Naive thymus-derived CD8-positive, alpha-beta T cell (primary cell): ENCODE measurements at places on chromosomes 13 and 19.

- DNase-seq = no peak
Observed at GRCh38 chr13:98158172-98158899, 15.4 kb downstream of the FARP1 start.

DNA sequence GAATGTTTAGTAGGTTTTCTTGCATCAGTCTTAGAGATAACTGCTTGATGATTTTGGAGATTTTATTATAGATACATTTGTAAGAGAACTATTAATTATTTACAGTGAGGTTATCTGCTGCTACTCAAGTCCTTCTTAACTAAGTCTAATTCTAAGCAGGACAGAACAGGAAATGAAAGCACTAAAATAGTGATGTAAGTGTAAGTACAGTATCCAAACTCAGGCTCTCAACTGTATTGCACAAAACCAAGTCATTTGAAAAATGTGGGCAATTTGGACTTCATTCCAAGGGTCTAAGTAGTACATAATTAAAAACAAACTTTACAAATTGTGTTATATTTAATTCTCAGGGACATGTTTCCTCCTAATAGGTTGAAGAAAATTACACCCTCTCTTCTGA lies 417.1 kb downstream of the ITGBL1 start:
- no peak for DNase-seq

DNA sequence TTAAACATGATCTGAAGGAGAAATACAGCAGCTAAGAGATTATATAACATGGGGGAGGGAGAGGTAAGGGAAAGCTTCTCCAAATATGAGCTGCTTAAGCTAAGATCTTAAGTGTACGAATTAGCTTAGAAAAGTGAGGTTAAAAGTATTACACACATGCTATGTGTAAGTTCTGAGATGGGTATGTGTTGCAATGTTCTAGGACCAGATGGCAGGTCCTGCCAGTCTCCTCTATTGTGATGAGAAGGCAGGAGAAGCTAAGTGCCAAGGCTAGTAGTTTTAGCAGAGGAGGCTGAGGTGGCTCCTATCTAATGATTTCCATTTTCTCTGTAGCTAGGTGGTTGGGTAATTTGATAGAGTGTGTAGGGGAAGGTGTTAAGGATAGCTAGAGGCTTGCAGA lies 57.6 kb downstream of the MICU2 start:
- DNase-seq = no peak

GRCh38 chr19:5080030-5080654 lies 111.2 kb downstream of the KDM4B start:
- DNase-seq = no peak

- DNase-seq = no peak
Observed at GRCh38 chr13:100381595-100382224, 206.9 kb downstream of the GGACT start.

DNA sequence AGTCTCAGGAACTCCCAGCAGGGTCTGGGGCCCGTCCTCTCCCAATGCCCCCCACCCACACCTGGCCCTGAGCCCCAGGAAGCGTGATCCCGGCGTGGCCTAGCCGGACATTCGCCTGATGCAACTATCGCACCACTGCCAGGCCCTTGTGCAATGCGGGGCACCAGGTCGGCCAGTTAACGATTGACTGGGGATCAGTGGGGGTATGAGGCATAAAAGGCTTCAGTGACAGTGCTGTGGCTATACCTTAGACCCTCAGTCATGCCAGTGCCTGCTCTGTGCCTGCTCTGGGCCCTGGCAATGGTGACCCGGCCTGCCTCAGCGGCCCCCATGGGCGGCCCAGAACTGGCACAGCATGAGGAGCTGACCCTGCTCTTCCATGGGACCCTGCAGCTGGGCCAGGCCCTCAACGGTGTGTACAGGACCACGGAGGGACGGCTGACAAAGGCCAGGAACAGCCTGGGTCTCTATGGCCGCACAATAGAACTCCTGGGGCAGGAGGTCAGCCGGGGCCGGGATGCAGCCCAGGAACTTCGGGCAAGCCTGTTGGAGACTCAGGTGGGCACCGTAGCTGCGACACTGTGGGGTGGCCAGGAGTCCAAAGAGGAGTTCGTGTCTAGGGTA lies at the start of gene ANGPTL8:
TSS of gene ANGPTL8 (plus strand) at position 243 of the 624 bp plus-strand sequence. CDS start at position 262, 19 bp downstream.
- no peak for DNase-seq

- DNase-seq = no peak
Observed at GRCh38 chr19:54709212-54709948, 14.9 kb upstream of the KIR3DL3 start.

DNA sequence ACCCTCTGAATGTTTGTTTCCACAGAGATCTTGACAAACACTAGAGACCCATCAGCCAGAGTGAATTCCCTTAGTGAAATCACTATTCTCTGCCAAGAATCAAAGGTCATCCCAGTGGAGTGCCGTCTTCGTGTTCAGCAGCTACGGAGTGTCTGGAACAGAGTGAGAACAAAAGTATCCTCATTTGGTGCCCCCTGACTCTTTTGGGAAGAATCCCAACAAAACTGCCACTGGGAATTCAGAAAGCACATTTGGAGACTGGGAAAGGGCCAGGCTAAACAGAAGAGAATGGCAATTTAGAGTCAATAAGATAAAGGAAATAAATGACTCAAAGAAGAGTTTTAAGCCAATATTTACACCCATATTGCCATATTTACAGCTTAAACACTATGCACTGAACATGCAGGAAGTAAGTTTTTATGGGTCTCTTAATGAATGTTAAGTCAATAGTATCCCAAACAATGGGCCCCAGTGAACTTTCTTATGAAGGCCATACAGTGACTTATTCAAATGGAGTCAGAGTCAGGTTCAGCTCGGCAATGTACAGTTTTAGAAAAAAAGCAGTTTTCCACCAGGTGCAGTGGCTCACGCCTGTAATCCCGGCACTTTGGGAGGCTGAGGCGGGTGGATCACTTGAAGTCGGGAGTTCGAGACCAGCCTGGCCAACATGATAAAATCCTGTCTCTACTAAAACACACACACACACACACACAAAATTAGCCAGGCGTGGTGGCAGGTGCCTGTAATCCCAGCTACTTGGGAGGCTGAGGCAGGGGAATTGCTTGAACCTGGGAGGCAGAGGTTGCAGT lies 392.6 kb downstream of the KLF5 start:
- no peak for DNase-seq

GRCh38 chr19:12953138-12953798 lies 3.8 kb downstream of the GADD45GIP1 start:
- no peak for DNase-seq

GRCh38 chr19:48745208-48745995 lies 1.3 kb downstream of the IZUMO1 start:
- peak; percentile 41 for DNase-seq

GRCh38 chr19:5182751-5183150 lies 157.9 kb downstream of the PTPRS start:
- no peak for DNase-seq

DNA sequence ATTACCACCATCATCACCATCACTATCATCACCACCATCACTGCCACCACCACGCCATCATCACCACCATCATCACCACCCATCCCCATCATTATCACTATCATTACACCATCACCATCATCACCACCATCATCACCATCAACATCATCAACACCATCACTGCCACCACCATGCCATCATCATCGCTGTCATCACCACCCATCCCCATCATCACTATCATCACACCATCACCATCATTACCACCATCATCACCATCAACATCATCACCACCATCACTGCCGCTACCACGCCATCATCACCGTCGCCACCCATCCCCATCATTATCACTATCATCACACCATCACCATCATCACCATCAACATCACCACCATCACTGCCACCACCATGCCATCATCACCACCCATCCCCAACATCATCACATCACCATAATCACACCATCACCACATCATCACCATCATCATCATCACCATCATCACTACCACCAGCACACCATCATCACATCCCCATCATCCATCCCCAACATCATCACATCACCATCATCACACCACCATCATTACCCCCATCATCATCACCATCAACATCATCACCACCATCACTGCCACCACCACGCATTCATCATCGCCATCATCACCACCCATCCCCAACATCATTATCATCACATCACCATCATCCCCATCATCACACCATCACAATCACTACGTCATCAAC lies 61.7 kb downstream of the TUBGCP3 start:
- no peak for DNase-seq

DNA sequence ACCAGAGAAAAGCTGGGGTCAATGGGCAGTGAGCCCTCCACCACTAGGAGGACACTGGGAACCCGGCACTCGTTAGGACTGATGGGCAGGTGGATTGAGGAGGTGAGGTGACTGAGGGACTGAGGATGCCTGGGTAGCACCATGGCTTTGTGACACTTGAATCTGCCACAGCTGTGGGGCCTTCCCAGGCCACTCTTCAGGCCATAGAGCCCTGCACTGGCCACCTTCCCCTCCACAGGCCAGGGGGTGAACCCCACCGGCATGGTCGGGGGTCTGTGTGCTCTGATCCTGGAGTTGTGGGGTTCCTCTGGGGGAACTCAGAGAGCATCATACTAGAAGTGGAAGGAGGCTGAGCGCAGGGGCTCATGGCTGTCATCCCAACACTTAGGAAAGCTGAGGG lies 423.5 kb downstream of the ZNF536 start:
- DNase-seq = no peak

GRCh38 chr13:67554286-67554685 lies 324.1 kb upstream of the PCDH9 start:
- no peak for DNase-seq

DNA sequence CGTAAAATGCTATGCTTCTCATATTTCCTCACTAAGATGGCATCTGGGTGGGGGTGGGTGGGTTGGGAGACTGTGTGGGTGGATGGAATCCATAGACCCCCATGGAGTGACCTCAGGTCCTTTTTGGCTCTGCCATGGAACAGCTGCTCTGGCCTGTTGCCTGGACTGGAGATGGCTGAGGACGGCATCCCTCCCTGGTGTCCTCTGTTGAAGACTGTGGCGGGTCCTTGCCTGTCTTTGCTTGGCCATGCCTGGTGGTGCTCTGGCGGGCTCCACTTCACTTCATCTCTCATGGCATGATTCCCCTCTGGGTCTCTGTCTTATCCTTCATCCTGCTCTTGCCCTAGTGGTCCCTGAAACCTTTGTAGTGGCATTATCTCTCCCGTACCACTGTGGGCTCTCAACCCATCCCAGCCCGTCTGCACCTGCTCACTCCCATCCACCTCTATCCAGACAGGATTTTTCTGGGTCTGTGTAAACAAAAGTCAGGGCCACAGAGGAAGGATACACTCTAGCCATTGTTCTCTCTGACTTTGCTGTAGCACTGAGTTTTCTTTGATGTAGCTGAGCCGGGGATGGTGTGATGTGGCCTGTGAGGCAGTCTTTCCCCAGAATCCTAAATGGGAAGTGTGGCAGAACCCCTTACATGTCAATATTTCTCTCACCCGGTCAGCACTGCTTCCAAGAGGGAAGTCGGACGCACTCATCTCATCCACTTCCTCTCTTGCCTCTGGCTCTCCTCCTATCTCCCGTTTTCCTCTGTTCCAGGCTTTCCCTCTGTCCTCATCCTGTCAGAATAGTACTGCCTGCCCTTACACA lies 36.1 kb downstream of the WDFY2 start:
- no peak for DNase-seq

- no peak for DNase-seq
Observed at GRCh38 chr13:33108620-33109019, 92.4 kb downstream of the KL start.

GRCh38 chr13:63299866-63300394 lies 1884.3 kb upstream of the PCDH20 start:
- no peak for DNase-seq

- no peak for DNase-seq
Observed at GRCh38 chr19:45529420-45529785, 22.1 kb downstream of the VASP start.

DNA sequence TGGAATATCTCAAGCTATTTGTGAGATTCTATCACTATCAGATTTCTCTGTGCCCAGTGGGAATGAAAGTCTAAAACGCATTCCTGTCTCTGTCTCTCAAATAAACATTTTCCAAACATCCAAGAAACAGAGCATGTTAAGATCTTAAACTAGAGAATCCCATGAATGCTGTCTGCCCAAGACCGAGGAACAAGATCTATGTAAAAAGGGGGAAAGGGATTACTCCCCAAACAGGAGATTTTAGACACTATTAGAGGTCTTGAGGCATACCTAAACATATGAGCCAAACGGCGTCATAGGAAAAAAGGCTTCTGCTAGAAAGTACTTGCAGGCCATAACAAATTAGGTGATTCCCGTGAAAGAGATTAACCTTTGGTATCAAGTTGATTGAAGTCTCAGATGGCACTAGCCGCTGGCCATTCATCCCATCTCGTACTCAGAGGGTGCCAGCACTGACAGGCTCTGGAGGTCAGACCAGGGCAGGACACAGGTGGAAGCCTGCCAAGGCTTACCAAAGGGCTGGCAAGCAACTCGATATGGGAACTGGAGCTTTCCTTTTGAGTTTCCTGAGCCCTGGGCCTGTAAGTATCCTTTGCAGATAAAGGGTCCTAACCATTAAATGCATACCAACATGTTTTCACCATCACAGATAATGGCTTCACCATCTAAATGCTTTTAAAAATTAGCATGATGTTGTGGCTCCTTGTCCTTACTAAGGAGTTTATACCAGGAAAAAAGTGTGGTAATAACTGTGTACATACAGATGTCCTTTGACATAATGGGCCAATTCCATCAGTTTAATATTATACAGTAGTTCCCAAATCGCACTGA lies 225.2 kb downstream of the FOXO1 start:
- no peak for DNase-seq

- no peak for DNase-seq
Observed at GRCh38 chr13:59274958-59275727, 888.6 kb downstream of the DIAPH3 start.

DNA sequence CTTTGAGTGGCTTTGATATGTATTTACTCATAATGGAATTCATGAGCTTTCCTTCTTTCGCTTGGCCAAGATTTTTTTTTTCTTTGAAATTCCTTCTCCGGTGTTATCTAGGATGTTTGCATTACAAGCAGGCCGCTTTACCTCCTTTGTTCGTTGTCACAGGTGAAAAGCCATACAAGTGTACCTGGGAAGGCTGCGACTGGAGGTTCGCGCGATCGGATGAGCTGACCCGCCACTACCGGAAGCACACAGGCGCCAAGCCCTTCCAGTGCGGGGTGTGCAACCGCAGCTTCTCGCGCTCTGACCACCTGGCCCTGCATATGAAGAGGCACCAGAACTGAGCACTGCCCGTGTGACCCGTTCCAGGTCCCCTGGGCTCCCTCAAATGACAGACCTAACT lies 16.7 kb downstream of the KLF5 start:
- no peak for DNase-seq

DNA sequence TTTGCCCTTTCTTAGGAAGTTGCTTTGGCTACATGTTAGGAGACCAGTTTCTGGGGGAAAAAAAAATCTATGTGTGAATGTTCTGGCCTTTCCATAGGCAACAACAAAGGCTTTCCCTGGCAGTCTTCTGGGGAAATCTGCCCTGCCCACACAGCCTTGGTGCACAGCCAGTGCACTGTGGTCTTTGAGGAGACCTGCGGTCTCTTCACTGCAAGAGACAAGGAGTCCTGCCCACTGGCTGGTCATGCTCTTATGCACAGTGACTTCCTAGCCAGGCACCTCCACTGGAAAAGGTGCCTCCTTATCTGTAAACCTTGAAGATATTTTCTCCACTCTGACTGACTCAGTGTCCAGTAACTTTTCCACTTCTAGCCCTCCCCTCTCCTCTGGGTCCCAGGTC lies 155.1 kb downstream of the SUCLA2 start:
- no peak for DNase-seq
